ENCODE measurements at places on chromosomes 3 and 15. TPM values are rescaled to one million over a fixed set of nuclear protein-coding genes. Genes with fewer than 3 reads are reported as not detected.

- DNase-seq: no peak
These were observed 13.7 kb downstream of the SPATA12 start for GRCh38 chr3:57074135-57074534.

DNA sequence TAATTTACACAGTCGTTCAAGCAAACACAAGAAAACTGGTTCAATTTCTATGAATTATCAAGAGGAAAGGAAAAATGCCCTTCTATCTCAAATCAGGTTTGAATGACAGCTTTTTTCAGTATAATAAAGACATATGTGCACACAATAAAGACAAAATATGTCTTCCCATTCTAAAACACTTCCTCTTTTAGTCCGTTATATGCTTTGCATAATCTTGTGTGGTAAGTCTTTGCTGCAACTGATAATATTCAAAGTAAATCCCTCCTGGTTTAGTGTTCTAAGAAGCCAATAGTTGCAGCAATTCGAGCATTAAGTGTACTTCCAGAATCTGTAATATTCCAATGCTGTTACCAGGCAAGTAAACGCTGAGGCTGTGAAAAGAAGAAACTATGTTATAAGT is 43.7 kb upstream of the MAPKBP1 start:
- no peak for DNase-seq

- no peak for DNase-seq
These were observed 637.2 kb downstream of the NTRK3 start for GRCh38 chr15:87619161-87619960.

- DNase-seq: no peak
These were observed 3.5 kb upstream of the CLRN1 start for GRCh38 chr3:150975992-150976368.

Gene PIF1
- 7.0 TPM for total RNA-seq

Gene CDAN1
- total RNA-seq: 11.8 TPM

Gene RASSF1
- 9.3 TPM for total RNA-seq

DNA sequence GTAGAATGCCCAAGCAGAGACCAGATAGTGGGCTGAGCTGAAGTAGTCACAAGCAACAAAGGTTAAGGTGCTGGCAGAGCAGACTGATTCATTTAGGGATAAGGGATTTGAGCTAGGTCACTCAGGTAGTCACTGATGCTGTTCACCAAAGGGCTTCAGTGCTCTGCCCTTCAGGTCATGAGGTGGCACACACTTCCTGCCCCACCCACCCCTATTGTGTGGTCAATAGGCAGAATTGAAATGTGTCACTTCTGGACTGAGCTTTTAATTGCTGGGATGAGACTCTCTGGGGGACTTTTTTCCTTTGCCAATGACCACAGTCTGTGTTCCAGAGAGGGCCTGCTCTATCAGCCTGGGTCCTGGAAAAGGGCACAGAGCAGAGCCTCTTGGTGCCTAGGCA is 2.9 kb upstream of the DIS3L start:
- DNase-seq: no peak

GRCh38 chr3:33491721-33492120 is 51.5 kb upstream of the UBP1 start:
- DNase-seq: no peak

DNA sequence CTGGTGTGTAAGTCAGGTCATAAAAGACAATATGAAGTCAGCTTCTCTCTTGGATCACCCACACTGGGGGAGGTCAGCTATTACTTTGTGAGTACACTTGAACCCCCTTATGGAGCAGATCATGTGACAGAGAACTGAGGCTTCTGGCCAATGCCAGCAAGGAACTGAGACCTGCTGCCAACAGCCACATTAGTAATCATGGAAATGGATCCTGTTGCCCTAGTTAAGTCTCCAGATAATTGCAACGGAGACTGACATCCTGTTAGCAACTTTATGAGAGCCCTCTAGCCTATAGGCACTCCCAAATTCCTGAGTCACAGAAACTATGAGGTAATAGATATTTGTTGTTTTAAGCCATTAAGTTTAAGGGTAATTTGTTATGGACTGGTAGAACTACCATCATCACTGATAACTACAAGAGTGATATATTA is 110.4 kb upstream of the GMNC start:
- no peak for DNase-seq

GRCh38 chr3:149501524-149501923 is 27.0 kb downstream of the TM4SF4 start:
- DNase-seq: no peak

DNA sequence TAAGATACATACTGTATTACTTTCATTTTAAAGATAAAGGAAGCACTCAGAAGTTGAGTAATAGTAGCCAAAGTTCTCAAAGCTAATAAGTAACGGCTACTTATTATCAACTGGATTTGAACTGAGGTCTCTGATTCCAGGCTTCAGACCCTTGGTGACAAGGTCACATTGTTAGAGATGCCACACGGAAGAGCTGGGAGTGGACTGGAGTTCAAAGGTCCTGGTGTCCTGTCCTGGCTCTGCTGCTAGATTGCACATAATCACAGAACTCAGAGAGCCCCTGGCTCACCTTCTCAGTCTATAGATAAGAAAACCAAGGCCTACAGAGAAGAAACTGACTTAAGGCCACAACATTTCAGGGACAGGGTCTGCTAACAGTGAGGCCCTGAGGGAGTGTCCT is 75.3 kb downstream of the MYLK start:
- no peak for DNase-seq

Data from SK-MEL-5 (cell line).